ENCODE measurements at places on chromosomes 1 and 21. TPM values are rescaled to one million over a fixed set of nuclear protein-coding genes. Genes with fewer than 3 reads are reported as not detected.
A peak's percentile ranks its signal among the peaks of the same experiment; 100 is the strongest.

KCNJ10 gene
- total RNA-seq = 0.09 TPM

VSIG8 gene
- 0.20 TPM for total RNA-seq

RUNX3 gene
- 0.07 TPM for total RNA-seq

WLS gene
- total RNA-seq = 123 TPM

MPZ gene
- 4.5 TPM for total RNA-seq

ATP6V1G3 gene
- not detected for total RNA-seq

KPRP gene
- total RNA-seq = not detected

TLR5 gene
- 3.9 TPM for total RNA-seq

LCE1D gene
- not detected for total RNA-seq

- no peak for DNase-seq
- peak overlapping the region; percentile 84 for H3K27ac ChIP-seq
- H3K4me1 ChIP-seq = peaks cover 15% of the 10 kb centered on the region
- peak overlapping the region; percentile 76 for H3K4me3 ChIP-seq
These were observed 36.9 kb upstream of the HHAT start for GRCh38 chr1:210291786-210292230.

- peaks cover 5% of the 10 kb centered on the region for H3K4me1 ChIP-seq
- no peak overlapping the region for H3K27ac ChIP-seq
- DNase-seq = no peak
- H3K4me3 ChIP-seq = no peak overlapping the region
These were observed 99.7 kb downstream of the NFIA start for GRCh38 chr1:61182049-61182448.

GRCh38 chr1:39165049-39165448 is 39.4 kb upstream of the MACF1 start:
- no peak for DNase-seq
- H3K36me3 ChIP-seq = no peaks in the 10 kb centered on the region
- H3K27ac ChIP-seq = no peak overlapping the region
- no peaks in the 10 kb centered on the region for H3K27me3 ChIP-seq
- H3K4me3 ChIP-seq = no peak overlapping the region
- H3K4me1 ChIP-seq = peaks cover 40% of the 10 kb centered on the region

DNA sequence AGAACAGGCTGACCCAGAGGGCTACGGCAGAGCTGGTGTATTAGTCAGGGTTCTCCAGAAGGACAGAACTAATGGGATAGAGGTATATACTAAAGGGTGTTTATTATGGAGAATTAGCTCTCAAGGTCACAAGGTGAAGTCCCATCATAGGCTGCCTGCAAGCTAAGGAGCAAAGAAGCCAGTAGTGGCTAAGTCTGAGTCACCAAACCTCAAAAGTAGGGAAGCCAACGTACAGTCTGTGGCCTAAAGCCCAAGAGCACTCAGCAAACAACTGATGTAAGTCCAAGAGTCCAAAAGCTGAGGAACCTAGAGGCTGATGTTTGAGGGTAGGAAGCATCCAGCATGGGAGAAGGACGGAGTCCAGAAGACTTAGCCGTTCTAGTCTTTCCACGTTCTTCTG is 179.2 kb downstream of the BACH1 start:
- no peaks in the 10 kb centered on the region for H3K27me3 ChIP-seq
- no peak for DNase-seq
- peaks cover 12% of the 10 kb centered on the region for H3K4me1 ChIP-seq
- peak overlapping the region; percentile 50 for H3K27ac ChIP-seq

DNA sequence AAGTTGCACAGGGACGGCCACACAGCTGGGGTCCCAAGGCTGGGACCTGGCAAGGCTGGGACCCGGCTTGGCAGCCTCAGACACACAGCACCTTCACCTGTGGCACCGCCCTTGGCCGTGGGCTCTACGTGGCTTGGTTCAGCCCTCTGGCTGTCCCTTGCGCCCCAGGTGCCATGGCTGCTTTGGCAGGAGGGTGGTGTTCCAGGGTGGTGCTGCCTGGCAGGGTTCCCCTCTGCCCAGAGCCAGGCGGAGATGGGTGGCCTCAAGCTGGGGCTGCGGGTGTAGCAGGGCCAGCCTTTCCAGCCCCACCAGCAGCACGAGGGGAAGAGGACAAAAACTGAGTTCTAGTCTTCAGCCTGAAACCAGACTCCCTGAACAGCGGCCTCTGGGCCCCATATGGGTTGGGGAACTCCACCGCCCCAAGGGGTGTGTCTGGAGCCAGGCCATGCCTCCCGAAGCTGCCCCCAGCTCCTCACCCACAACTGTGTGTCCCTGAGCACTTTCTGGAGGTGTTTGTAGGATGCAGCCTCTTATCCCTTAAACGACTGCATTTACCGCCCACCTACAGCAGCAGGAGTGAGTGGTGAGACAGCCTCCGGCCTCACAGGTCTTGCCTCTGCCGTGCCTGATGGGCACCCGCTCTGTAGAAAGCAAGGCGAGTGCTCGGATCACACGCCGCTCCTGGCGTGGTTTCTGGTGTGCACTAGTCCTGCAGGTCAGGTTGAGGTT is 92.3 kb downstream of the PDE9A start:
- no peak overlapping the region for H3K27ac ChIP-seq
- DNase-seq = no peak
- H3K4me3 ChIP-seq = no peak overlapping the region
- no peaks in the 10 kb centered on the region for H3K27me3 ChIP-seq
- H3K4me1 ChIP-seq = peaks cover 19% of the 10 kb centered on the region

GRCh38 chr1:227952374-227953021 is 4.8 kb upstream of the WNT9A start:
- H3K27me3 ChIP-seq = peaks cover 62% of the 10 kb centered on the region
- no peaks in the 10 kb centered on the region for H3K4me1 ChIP-seq
- no peaks in the 10 kb centered on the region for H3K36me3 ChIP-seq
- DNase-seq = peak; percentile 8

- H3K4me3 ChIP-seq = peak overlapping the region; percentile 68
- DNase-seq = no peak
- no peak overlapping the region for H3K27ac ChIP-seq
- peaks cover 6% of the 10 kb centered on the region for H3K4me1 ChIP-seq
These were observed 349 bp downstream of the ADGRB2 start for GRCh38 chr1:31763671-31764311.

DNA sequence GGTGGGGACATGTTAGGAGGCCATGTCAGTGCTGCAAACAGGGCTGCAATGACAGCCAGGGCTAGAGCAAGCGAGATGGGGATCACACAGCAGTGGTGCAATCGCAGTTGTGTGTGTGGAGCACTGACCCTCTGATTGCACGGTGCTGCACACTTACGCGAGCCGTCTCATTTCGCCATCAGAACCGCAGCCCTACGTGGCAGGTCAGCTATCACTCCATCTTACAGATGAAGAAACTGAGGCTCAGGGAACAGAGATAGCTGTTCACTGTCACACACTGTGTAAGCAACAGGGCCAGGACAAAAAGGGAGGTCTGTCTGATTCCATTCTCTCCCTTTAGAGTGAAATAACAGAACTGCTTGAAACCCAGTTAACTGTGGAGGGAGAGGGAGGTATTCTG is 104.8 kb upstream of the SLC45A1 start:
- H3K27ac ChIP-seq = no peak overlapping the region
- no peaks in the 10 kb centered on the region for H3K36me3 ChIP-seq
- no peak for DNase-seq

DNA sequence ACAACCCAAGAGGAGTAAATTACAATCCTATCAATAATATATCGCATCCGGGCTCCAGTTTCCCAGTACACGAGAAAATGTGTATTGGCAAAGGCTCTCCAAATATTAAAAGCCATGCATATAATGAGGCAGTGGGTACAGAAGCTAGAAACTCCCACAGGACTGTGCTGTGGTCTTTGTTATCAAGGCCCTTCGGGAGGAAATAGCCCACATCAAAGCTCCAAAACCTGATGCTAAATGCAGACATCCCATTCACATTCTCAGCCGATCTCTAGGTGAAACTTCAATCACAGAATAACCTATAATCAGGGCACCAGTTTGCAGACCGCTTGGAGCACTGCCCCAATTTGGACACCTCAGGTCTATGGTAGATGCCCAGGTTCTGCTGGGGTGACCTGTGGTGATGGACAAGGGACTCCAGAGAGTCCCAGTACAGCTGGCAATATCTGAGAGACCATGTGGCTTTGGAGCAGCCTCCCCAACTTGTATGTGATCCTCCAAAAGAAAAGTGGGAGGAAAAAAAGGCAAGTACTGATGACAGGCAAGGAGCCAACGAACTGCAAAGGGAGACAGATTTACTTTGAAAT is 148.8 kb upstream of the CAMK1G start:
- H3K27ac ChIP-seq = peak overlapping the region; percentile 89
- H3K4me1 ChIP-seq = peaks cover 31% of the 10 kb centered on the region
- DNase-seq = no peak
- H3K36me3 ChIP-seq = no peaks in the 10 kb centered on the region
- no peak overlapping the region for H3K4me3 ChIP-seq

DNA sequence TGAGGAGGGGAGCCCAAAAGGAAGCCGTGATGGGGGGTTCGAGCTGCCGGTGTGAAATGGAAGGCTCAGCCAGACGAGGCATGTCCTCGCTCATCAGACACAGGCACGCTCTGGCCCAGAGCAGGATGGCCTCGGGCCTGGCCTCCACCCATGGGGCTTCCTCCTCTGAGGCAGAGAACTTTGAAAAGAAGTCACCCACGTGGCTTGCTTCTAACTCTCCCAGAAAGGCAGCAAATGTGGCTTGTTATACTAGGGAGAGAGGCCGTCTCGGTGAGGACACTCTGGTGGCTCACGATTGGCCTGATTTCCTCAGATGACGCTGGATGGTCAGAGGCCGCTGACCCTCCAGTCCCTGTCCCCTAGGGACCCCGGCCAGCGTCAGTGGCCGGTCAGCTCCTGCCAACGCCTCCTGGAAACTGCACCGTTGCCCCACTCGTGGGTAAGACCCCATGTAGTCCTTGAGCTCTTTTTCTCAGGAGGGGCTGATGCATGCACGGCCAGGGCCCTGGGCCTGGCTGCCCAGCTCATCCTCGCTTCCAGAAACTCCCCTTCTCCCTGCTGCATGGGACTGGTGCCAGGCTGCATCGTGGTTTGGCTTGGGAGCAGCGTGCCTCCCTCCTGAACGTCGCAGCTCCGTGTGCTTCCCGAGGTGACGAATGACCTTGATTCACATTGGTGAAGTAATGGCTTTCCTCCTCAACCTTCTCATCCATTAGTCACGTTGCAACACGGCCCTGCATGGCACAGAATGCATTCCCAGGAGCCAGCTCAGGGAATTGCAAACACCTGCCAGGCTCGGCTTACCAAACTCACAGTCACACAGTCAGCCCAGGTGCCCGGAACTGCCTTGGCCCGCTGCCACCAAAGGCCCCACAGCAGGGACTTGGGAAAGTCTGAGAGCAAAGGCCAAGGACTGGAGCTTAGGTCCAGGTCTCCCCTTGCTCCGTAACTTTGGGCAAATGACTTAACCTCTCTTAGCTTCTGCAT is 58.8 kb downstream of the TOMM20 start:
- H3K4me3 ChIP-seq = no peak overlapping the region
- H3K27ac ChIP-seq = peak overlapping the region; percentile 15
- H3K27me3 ChIP-seq = no peaks in the 10 kb centered on the region
- peaks cover 2% of the 10 kb centered on the region for H3K36me3 ChIP-seq
- DNase-seq = no peak
- peaks cover 47% of the 10 kb centered on the region for H3K4me1 ChIP-seq
